ENCODE measurements at places on chromosomes 13 and 19.
A peak's percentile ranks its signal among the peaks of the same experiment; 100 is the strongest.

DNA sequence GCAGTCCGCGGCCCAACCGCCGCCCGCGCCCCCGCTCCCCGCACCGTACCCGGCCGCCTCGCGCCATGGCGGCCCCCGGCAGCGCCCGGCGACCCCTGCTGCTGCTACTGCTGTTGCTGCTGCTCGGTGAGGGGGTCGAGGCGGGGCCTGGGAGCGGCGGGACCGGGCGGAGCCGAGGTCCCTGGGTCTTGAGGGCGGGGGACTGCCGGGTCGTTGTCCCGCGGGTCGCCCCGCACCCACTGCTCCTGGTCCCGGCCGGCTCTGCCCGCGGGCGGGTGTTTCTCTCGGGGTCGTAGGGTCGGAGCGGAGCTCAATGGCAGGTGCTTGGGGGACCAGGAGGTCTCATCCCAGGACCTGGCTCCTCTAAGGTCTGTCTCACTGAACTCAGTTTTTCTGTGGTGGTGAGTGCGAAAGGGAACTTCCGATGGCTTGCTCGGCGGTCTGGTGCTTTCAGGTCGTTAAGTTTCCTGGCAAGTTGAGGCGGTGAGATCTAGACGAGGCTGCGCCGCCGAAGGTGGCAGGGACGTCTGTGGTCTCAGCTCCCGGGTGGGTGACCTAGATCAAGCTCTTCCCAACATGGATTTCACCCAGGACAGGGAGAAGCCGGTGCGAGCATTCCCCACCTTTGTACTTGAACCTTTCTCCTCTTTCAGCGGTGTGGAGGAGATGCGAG is 467 bp downstream of the LAMP1 start:
- no peak for DNase-seq

GRCh38 chr19:39057615-39058014 is 25.3 kb upstream of the FBXO27 start:
- DNase-seq: no peak

- DNase-seq: peak; percentile 52
These were observed 4.9 kb downstream of the FXYD3 start for GRCh38 chr19:35120492-35120891.

DNA sequence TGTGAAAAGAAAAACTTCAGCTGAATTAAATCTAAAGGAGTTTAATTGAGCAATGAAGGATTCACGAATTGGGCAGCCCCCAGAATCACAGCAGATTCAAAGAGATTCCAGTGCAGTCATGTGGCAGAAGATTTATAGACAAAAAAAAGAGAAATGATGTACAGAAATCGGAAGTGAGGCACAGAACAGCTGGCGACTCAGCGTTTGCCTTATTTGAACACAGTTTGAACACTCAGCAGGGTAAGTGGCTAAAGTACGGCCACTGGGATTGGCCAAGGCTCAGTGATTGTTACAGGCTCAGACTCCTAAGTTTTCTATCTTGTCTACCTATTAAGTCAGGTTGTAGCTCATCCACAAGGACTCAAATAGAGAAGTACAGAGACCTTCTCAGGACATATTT is 11.6 kb upstream of the CFAP97D2 start:
- no peak for DNase-seq

GRCh38 chr13:94344126-94344818 is 135.2 kb downstream of the DCT start:
- DNase-seq: no peak

- DNase-seq: no peak
These were observed 524.4 kb upstream of the SPRY2 start for GRCh38 chr13:80865329-80865728.

- no peak for DNase-seq
These were observed 5.1 kb downstream of the PEX11G start for GRCh38 chr19:7483720-7484201.

GRCh38 chr19:55068950-55069864 is 6.3 kb upstream of the RDH13 start:
- no peak for DNase-seq

DNA sequence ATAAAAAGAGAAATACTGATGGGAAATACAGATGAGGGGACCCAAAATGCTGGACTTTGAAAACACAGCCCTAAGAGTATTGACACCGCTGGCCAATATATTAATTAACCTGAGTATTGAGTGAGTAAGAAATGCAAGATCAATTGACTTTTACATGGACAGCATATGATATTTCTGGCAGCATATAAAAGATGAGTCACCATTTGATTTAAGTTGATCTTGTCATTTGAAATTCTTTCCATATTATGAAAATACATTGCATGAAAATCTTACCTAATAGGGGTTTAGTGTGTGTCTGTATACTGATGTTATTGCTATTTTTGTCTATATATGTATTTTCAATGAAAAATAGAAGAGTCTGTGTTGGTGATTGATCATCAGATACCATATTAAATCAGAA is 619.6 kb downstream of the KCTD12 start:
- DNase-seq: no peak

DNA sequence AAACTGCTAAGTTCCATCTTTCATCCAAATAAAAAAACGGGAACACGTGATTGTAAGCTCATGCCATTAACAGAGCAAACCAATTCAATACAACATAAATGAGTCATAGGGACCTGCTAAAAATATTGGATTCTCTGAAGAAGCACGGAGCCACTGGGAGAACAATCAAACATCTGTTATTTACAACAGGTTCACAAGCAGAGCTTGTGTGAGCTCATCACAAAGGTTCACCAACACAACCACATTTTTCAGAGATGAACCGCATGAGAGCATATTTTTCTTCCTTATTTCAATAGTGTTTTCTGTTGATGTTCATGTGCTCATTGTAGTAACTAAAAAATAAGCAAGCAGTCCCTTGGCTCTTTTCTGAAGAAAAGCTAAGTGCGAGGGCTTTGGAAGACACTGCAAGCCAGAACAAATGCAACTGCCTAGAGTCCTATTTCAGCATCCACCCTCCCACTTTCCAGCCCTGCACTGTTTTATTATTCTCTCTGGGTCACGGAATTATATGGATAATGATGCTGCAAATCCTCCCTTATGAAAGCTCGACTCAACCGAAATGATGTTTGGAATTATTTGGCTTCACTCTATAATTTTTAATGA is 545.8 kb downstream of the LIG4 start:
- no peak for DNase-seq

- DNase-seq: no peak
These were observed 114.4 kb upstream of the TMTC4 start for GRCh38 chr13:100789025-100789424.

- no peak for DNase-seq
These were observed 33.8 kb downstream of the ZNF44 start for GRCh38 chr19:12260861-12261260.
